ENCODE measurements at places on chromosomes 7 and 10.
A peak's percentile ranks its signal among the peaks of the same experiment; 100 is the strongest.

DNA sequence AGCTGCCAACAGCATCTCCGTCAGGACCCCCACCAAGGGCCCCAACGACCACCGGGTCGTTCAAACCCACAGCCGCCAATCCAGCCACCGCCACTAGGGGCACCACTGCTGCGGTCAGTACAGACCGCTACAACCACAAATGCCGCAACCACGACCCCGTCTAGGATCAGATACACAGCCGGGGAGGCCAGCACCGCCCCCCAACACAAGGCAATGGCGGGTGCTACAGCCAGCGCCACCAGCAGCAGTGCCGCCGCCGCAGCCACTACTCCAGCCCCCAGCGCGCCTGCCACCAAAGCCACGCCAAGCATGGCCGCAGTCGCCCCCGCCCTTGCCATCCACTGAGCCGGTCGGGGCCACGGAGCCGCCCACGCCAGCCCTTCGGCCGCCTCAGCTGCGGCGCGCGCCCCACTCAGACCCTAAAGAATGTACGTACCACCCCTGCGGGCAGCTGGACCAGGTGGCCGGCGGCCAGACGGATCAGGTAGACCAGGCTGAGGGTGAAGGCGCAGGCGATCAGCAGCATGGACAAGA, 473 bp downstream of the CYP51A1 start:
- peak; percentile 61 for ATAC-seq

GRCh38 chr10:98758463-98758862, 311.7 kb upstream of the HPS1 start:
- no peak for ATAC-seq

GRCh38 chr10:44627591-44628354, 242.9 kb upstream of the CXCL12 start:
- no peak for ATAC-seq

GRCh38 chr7:66036382-66036781, 39.2 kb upstream of the ASL start:
- ATAC-seq: no peak

GRCh38 chr10:111077785-111078504, 1.1 kb downstream of the ADRA2A start:
- ATAC-seq: no peak

- ATAC-seq: peak; percentile 85
Observed at GRCh38 chr7:1087952-1088920, at the start of gene GPER1. Gene GPER1, plus strand, starts transcription at chr7:1088113. Its CDS starts 3,616 bp downstream, at chr7:1091729.
